ENCODE measurements at places on chromosomes 5 and 9. TPM values are rescaled to one million over a fixed set of nuclear protein-coding genes. Genes with fewer than 3 reads are reported as not detected.

DNA sequence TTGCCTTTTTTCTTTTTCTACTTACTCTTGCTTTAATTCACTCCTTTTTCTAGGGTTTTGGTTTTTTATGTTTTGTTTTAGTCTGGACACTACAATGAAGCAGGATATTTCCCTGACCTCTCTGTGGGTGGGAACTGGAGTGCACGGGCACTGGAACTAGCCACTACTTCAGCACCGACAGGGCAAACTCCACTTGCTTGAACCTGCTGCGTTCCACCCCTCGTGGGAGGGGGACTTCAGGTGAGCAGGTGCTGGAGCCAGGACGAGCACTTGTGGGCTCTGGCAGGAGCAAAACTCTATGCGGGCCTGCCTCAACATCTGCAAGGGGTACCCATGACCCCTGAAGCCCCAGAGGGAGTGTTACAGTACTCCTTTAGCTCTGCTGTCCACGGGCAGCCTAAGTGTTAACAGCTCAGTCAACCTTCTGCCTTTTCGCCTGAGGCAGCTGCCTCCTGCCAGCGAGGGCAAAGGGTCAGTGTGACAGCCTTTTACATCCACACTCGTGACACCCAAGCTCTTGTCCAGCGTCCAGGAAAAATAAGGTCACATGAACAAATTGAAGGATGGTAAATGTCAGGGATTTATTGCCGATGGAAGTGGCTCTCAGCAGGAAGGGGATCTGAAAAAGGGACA lies 144.1 kb upstream of the NFIL3 start:
- no peak for DNase-seq

DNAJB5 gene
- 9.3 TPM for total RNA-seq

- DNase-seq = no peak
Measured at GRCh38 chr5:119678351-119679028, 49.1 kb downstream of the FAM170A start.

MARVELD2 gene
- total RNA-seq = 1.3 TPM

UNC13B gene
- total RNA-seq = 20.6 TPM

NOL8 gene
- total RNA-seq = 27.3 TPM

CCNI2 gene
- 0.19 TPM for total RNA-seq

BSPRY gene
- total RNA-seq = 0.63 TPM
